ENCODE measurements at places on chromosomes 7 and 10.
A peak's percentile ranks its signal among the peaks of the same experiment; 100 is the strongest.

DNA sequence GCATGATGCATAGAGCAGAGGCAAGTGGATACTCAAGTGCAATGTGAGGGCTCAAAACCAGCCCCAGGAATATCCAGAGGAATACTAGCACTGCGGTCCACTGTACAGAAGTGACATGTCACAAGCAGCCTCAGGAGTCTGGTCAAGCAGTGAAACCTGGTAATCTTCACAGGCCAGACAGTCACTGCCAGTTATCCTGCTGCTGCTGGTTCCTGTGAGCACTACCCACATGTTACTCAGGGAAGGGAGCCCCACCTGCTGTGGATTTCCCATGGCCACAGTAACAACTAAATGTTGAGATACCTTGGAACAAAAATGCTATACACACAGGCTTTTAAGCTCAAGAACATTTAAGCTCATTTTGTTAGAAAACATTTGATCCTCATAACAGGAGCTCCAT, 103.0 kb downstream of the RNF133 start:
- no peak for DNase-seq

DNA sequence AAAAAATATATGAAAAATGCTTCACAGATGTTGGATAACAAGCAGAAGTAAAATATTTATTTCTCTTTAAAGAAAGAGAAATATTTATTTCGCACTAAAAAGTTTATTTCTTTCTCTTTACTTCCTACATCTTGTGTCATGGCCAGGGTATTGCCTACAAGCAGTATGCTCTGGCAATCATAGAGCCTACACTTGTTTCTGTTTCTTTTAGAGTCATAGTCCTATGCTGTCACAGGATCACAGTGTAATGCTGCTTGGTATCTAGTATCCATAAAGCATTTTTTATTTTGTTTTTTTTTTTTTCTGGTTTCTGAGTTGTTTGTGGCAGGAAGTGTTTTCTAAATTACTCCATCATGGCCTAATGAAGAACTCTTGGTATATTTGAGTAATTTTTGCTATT, 116.0 kb downstream of the ATRNL1 start:
- DNase-seq = no peak

- no peak for DNase-seq
Observed at GRCh38 chr7:112006071-112006470, 200.1 kb downstream of the DOCK4 start.

DNA sequence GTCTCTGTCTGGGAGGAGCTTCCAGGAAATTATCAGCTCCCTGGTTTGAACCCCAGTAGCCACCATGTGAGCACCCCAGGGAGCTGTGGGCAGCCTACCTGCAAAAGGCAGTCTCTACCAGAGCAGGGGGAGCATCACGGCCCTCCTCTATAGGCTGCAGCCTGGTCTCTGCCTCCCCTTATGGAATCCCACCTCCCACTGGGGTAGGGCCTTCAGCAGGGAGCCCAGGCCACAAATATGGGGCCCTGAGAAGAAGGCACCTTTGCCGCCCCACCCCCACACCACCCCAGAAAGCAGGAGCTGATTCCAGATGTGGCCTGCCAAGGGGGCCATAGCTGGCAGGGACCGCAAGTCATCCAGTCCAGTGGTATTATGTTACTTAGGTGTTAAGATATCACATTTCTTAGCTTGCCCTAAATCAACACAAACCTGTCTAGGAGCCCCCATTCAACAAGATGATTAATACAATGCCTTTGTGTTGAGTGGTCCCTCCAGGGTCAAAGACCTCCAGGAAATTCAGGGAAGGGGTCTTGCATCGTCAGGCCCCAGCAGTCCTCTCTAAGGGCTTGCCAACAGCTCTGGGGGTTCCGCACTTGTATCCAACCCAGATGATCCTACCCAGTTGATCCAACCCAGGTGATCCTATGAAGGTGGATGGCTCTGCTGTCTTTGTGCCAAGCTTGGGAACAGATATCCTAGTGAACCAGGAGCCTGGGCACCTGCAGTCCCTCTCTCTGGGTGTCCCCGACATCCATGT, 114.9 kb downstream of the OAT start:
- no peak for DNase-seq

DNA sequence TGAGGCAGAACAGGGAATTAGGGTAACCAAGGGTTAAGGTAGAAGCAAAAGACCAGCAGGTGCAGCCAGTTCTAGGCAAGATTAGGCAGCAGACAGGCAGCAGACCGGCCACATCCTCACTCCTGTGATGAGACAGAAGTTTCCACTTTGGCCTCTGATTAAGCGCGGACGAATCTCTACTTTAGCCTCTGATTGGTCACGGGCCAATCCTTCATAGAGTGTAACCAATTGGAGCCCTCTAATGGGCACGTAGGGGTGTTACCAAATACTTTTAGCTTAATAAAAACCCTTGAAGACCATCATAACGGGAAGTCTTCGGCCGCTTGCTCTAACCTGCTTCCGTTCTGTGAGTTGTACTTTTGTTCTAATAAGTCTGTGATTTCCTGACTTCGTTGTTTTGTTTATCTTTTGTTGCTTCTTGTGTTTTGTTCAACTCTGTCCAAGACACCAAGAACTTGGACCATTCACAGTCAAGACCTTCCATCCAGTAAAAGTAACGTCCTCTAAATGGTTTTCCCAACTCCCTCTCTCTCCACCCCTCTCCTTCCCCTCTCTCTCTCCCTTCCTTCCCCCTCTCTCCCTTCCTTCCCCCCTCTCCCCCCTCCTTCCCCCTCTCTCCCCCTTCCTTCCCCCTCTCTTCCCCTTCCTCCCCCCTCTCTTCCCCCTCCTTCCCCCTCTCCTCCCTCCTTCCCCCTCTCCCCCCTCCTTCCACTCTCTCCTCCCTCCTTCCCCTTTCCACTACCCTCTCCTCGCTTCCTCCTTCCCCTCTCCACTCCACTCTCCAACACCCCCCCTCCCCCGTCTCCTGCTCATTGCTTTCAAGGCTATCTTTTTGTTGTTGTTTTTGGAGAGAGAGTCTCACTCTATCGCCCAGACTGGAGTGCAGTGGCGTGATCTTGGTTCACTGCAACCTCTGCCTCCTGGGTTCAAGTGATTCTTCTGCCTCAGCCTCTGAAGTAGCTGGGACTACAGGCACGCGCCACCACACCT, 13.2 kb upstream of the MALSU1 start:
- no peak for DNase-seq

- no peak for DNase-seq
Observed at GRCh38 chr7:151524331-151524730, 4.6 kb upstream of the RHEB start.

- DNase-seq = no peak
Observed at GRCh38 chr7:32170838-32171237, 100.6 kb upstream of the PDE1C start.

GRCh38 chr10:44177610-44178009, 207.3 kb downstream of the CXCL12 start:
- no peak for DNase-seq

DNA sequence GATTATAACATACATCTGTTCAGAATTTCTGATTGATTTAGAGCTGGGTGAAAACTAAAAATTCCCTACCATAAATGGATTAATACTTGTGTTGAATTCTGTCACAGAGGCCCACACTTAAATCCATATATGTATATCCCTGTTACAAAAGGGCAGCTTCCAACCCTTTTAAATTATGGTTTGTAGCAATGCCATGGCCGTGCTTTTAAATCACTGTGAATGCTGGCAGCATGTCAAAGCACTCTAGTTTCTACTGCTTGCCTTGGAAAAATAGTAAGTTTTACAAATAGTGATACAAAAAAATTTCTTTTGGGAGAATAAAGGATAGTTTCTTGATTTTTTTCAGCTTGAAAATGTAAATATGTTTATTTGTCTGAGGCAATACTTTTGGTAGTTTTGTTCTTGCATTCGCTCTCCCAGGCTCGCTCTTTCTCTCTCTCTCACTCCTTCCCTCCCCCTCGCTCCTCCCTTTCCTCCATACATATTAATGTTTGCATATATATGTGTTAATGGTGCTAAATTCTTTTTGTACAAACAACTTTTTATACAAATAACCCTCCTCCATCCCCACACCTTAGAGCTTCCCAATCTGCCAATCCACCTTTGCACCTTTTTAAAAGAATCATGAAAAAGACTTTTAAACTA, 29.8 kb downstream of the TES start:
- no peak for DNase-seq

DNA sequence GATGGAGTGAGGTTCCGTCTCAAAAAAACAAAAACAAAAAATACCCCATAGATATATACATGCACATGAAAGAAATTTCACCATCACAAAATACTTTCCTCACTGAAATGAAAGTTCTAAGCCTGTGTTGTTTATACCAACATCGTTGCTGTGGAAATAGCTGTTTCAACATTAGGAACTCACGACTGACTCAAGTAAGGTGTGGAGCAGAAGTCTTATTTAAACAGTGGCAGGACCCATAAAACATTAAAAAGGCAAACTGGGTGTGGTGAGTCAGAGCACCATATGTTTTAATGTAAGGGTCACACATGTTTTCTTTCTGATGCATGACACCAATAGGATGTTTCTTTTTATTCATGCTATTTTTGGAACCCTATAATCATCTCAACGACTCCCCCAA, 48.3 kb downstream of the BAIAP2L1 start:
- no peak for DNase-seq

DNA sequence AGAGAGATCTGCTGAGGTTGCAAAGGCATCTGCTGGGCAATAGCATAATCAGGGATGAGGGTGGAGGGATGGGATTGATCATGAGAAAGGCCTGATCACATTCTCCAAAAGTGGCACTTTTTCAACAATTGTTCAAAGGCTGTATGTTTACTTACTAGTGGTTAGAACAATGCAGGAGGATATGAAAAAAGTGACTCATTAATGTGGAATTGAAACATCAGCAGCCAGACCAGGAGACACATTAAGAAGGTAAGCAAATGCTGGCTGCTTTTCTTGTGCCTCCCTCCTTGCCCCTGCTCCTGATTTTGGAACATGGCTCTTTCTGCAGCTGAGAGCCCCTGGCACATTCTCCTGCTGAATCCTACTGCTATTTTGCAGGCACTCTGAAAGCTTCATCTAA, 63.5 kb downstream of the FAM204A start:
- DNase-seq = no peak

DNA sequence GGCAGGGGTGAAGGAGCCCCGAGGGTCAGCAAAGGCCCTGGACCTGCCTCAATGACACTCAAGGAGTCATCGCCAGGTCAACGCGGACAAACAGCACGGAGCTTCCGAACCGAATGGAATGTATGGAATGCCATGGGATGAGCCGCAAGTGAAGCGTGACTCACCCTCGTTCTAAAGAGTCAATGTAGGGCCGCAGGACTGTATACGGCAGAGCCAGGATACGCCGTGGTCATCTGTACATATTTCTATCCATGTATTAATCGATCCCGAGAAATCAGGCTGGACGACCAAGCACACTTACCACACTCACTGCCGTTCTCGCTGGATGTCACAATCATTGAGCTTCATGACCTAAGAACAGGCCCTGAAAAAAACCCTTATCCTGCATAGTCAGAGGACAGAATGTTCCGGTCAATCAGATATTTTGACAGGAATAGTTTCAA, 4.3 kb downstream of the SNX8 start:
- DNase-seq = no peak

GRCh38 chr7:37419496-37419895, 29.2 kb downstream of the ELMO1 start:
- DNase-seq = no peak

DNA sequence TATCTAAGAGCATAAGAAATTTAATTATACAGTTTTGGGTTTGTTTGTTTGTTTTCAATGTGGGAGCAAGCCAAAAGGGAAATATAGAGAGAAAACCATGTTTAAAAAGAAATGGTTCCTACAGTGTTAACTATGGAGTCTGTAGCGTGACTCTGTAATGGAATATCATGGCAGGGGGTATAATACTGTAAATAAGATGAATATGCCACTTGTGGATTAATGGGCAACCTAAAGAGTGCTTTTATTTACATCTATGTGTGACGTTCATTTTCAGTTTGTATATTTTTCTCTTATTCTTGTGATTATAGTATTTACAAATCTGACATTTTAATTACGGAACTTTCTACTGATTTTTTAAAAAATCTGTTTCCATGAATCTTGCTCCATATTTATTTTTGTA, 95.9 kb downstream of the POLL start:
- no peak for DNase-seq

DNA sequence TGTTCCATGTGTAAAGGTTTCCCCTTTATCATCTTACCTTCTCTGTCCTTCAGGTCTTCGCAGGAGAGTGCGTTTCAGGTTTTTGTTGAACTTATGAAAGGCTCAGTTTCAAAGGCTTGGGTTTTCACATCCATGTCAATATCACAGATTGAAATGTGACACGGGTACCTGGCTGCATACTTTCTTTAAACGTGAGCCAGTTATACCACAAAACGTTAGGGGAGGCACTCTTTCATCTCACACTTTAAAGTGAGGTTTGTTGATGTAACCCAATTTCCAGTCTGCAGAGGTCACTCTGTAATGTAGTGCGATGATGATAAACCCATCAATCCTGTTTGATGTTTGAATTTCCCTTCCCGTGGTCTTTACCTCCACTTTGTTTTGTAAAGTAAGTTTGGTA, 506.9 kb downstream of the SUGCT start:
- no peak for DNase-seq

DNA sequence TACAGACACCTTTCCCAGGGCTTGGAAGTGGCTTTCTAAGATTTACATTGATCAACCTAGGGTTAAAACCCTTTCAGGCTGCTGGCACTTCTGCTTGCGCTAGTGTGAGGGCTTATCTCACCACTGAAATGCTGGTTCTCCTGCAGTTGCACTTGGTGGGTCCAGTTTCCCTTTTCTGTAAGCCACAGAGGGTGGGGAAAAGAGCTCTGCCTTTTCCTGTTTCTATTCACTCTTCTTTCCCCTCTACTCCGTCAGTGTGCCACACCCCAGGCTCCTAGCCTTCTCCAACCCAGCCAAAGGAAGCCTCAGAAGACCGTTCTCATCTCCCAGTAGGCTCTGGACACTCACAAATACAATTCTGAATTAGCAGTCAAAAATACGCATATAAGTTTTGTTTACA, 19.0 kb upstream of the CAPZA2 start:
- peak; percentile 41 for DNase-seq

DNA sequence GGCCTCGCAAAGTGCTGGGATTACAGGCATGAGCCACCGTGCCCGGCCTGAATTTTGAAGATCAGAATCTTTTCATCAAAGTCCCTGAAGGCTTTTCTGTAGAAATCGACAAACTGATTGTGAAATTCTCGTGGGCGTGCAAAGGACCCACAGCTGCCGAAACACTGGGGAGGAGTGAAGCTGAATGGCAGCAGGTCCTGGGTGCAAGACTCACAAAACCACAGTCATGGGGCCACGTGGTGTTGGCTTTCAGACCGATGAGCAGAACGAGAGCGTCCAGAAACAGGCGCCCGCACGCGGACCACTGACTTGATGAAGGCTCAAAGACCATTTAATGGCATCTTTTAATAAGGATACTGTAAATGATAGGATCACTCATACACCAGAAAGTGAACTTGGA, 24.7 kb upstream of the PRKAR1B start:
- no peak for DNase-seq

- DNase-seq = no peak
Observed at GRCh38 chr7:36636126-36636525, 88.2 kb downstream of the AOAH start.

- DNase-seq = peak; percentile 34
Observed at GRCh38 chr7:42035210-42035609, 201.8 kb downstream of the GLI3 start.

- peak; percentile 8 for DNase-seq
Observed at GRCh38 chr10:76429368-76430060, 998.1 kb downstream of the LRMDA start.

GRCh38 chr7:138981332-138982203, at the start of gene KIAA1549:
Gene KIAA1549, minus strand, starts transcription at chr7:138981389. Its CDS starts 120 bp downstream, at chr7:138981269.
- no peak for DNase-seq
